GM23338 (cell line): ENCODE measurements at places on chromosomes 1 and 21. TPM values are rescaled to one million over a fixed set of nuclear protein-coding genes. Genes with fewer than 3 reads are reported as not detected.
A peak's percentile ranks its signal among the peaks of the same experiment; 100 is the strongest.

GRCh38 chr21:43703035-43703880, 15.7 kb upstream of the PDXK start:
- H3K36me3 ChIP-seq, result no peaks in the 10 kb centered on the region
- DNase-seq, result peak; percentile 67
- H3K4me3 ChIP-seq, result no peak overlapping the region
- no peaks in the 10 kb centered on the region for H3K27me3 ChIP-seq

- H3K4me3 ChIP-seq, result no peak overlapping the region
- H3K36me3 ChIP-seq, result peaks cover 26% of the 10 kb centered on the region; the same call in 1 of the 2 replicates
- no peaks in the 10 kb centered on the region for H3K27me3 ChIP-seq
- no peaks in the 10 kb centered on the region for H3K4me1 ChIP-seq
- H3K27ac ChIP-seq, result no peak overlapping the region; the same call in 1 of the 2 replicates
Measured at GRCh38 chr1:233240829-233241682, 54.5 kb downstream of the PCNX2 start.

- no peak overlapping the region for H3K4me3 ChIP-seq
- H3K27me3 ChIP-seq, result no peaks in the 10 kb centered on the region
- peak; percentile 89 for DNase-seq
- no peaks in the 10 kb centered on the region for H3K4me1 ChIP-seq
- no peak overlapping the region for H3K27ac ChIP-seq
Measured at GRCh38 chr1:43238085-43238484, 31.7 kb upstream of the TMEM125 start.

GRCh38 chr1:200281201-200281835, 128.5 kb downstream of the ZNF281 start:
- H3K4me1 ChIP-seq, result peaks cover 5% of the 10 kb centered on the region; the same call in 1 of the 2 replicates
- no peaks in the 10 kb centered on the region for H3K36me3 ChIP-seq
- H3K4me3 ChIP-seq, result no peak overlapping the region
- H3K27ac ChIP-seq, result no peak overlapping the region
- no peaks in the 10 kb centered on the region for H3K27me3 ChIP-seq
- no peak for DNase-seq

The PHACTR4 gene
- 29.7 and 35.4 TPM in 2 replicates for total RNA-seq

The TMPRSS15 gene
- not detected in 2 replicates for total RNA-seq
